GM23338 (cell line): ENCODE measurements at places on chromosomes 6 and 20.

- DNase-seq = no peak
Measured at GRCh38 chr6:108806171-108806570, 42.1 kb upstream of the ARMC2 start.

DNA sequence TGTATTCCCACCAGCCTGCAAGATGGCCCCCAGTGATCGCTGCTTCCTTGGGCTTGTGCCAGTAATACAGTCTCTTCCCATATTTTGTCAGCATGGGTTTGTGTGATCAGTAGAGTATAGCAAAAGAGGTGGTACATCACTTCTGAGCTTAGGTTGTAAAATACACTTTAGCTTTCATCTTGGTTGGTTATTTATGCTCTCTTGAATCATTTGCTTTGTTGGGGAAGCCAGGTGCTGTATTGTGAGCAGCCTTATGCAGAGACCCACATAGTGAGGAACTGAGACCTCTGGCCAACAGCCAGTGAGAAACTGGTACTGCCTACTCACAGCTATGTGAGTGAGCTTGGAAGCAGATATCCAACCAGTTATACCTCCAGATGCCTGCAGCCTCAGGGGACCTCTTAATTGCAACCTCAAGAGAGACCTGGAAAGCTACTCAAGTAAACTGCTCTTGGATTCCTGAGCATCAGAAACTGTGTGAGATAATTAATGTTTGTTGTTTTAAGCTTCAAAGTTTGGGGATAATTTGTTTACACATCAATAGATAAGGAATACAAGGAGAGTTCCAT lies 229.3 kb downstream of the FARS2 start:
- DNase-seq = no peak

- no peak for DNase-seq
Measured at GRCh38 chr6:109808837-109809236, 117.7 kb downstream of the FIG4 start.

GRCh38 chr6:74768120-74768519 lies 437.7 kb downstream of the COL12A1 start:
- no peak for DNase-seq

DNA sequence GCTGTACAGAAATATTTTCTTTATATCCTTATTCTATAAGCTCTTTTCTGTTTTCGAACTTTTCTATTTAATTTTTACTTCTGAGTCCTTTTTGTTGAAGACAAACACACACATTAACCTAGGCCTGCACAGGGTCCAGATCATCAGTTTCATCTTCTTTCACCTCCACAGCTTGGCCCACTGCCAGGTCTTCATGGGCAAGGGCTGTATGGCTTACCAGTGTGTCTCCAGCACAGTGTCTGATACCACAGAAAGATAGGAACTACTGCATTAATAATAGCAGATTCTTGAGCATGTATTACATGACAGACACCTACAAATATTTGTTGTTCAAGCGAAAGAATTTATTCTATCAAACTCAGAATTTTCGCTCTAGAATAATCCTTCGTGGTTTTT lies 24.4 kb downstream of the QKI start:
- DNase-seq = no peak

DNA sequence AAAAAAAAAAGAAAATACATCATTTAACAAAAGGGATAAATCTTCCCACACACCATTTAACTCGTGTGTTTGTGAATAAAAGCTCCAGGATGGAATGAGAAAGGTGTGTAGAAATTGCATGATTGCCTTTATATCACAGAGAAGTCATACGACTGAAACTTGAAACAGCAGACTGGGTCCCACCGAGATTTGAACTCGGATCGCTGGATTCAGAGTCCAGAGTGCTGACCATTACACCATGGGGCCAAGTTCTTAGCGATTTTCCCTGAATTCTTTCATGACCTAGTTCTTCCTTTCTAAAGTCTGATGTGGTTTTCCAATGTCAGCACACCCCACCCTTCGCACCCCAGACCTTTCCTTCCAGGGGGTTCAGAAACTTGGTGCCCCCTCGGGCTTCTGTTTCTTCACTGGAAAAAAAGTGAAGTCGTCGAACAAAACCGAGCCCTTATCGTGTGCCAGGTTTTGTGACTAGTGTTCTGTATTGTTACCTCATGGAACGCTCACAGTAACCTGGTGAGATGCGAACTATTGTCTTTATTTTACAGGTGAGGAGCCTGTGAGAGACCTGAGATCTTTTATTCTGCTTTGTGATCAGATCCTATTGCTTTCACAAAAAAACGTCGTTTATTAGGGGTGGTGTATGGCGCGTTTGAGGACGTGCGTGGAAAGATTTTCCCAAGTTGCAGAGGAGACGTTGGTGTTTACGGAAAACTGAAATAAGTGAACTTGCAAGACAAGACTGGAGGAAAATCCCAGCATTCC lies 120.8 kb downstream of the OR2B2 start:
- peak; percentile 82 for DNase-seq

GRCh38 chr6:105675715-105676397 lies 273.0 kb upstream of the PREP start:
- DNase-seq = no peak

GRCh38 chr6:38283734-38284362 lies 355.9 kb downstream of the BTBD9 start:
- no peak for DNase-seq

GRCh38 chr6:86526238-86526637 lies 411.1 kb upstream of the HTR1E start:
- no peak for DNase-seq

DNA sequence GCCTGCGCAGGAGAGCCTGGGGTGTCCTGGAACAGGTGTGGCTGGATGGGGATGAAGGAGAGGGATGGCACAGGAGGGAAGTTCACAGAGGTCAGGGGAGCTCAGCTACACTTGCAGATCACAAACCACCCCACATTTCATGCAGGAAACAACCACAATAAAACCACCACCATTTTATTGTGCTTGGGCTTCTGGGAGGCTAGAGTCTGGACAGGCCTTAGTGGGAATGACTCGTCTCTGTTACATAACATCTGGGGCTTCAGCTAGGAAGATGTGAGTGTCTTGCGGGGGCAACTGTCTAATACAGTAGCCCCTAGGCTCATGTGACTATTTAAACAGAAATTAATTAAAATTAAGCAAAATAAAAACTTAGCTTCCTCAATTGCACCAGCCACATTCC lies 33.4 kb downstream of the SNX5 start:
- no peak for DNase-seq

DNA sequence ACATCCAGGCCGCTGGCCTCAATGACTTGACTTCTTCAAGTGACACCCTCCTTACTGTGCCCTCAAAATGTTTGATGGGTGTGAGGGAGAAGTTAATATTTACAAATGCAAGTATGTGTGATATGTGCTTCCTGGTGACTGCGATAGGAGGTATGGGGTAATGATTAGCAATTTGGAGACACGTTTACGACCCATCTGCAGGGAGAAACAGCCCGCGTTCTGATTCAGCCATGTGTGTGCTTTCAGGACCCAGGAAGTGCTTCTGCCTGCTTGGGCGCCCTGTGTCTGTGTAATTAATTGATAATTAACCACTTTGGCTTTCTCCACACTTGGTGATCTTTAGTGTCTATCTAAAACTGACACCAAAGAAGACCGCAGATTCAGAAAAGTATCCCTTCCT lies 25.0 kb downstream of the SIRPA start:
- DNase-seq = no peak

- DNase-seq = no peak
Measured at GRCh38 chr6:75386050-75386770, 101.6 kb upstream of the TMEM30A start.

- DNase-seq = peak; percentile 82
Measured at GRCh38 chr6:41427642-41428335, 92.4 kb downstream of the NCR2 start.

GRCh38 chr20:33918662-33919061 lies 75.0 kb upstream of the RALY start:
- no peak for DNase-seq

DNA sequence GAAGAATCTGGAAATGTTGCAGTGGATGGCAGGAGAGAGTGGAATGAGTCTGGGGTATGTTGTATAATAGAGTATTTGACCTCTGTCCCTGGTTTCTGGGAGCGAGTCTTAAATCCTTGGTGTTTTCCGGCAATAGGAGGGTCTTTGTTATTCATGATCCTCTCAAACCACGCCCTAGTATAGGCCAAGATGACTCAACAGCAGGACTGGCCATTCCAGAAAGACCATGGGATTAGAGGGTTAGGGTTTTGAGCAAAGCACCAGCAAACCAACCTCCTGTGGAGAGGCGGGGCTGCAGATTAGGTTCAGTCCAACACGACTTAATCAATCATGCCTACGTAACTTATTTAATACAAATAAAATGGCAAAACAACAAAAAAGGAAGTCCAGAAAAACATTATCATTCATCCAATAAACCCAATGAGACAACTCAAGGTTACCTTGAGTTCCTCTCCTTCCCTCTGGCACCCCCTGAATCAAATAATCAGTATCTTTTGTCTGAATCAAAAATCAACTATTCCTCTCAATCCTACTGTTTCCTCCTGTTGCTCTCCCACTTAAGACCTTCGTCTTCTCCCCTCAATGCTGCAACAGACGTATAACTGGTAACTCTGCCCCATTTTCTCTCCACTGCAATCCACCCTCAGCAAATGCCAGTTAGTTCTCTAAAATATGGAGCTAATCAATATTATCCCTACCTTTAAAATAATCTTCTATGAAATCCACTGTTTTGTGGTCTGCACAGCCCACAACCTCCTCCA lies 15.5 kb downstream of the HUS1B start:
- peak; percentile 59 for DNase-seq

DNA sequence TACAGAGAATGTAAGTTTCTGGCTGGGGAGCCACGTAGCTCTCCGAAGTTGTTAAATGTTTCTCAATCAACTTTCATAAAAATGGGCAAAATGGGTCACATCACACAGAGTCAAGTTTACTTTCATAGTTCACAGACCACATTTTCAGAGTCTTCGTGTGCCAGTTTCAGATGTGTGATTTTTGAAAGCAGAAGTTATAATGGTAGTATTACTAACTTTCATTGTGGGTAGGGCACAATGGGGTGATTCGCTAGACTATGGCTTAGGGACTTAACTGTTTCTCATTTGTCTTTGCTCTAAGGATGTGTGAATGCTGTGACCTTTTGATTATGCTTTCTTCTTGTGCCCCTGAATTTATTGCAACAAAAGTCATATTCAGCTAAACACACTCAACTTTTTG lies 109.0 kb upstream of the SUPT3H start:
- no peak for DNase-seq

GRCh38 chr6:9126878-9127560 lies 691.7 kb upstream of the SLC35B3 start:
- no peak for DNase-seq

DNA sequence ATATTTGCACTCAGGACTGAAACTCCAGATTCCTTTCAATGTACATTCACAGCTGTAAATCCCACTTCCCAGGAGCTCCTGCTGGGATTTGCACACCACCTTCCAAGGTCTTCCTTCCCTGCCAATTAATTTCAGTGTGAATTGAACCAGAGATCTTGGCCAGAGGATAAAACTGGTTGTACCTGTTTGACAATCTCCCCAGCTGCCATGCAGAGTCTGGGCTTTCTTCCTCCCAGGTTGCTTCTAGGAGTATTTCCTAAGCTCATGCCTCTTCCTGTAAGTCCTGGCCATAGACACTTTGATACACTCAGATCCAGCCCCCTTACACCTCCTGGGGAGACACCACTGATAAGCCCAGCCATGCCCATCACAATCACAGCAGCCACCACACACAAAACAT lies 15.6 kb downstream of the MAFB start:
- DNase-seq = peak; percentile 24

GRCh38 chr6:12280458-12280857 lies 9.7 kb upstream of the EDN1 start:
- DNase-seq = no peak

GRCh38 chr6:57135885-57136284 lies 36.2 kb upstream of the BAG2 start:
- DNase-seq = no peak

DNA sequence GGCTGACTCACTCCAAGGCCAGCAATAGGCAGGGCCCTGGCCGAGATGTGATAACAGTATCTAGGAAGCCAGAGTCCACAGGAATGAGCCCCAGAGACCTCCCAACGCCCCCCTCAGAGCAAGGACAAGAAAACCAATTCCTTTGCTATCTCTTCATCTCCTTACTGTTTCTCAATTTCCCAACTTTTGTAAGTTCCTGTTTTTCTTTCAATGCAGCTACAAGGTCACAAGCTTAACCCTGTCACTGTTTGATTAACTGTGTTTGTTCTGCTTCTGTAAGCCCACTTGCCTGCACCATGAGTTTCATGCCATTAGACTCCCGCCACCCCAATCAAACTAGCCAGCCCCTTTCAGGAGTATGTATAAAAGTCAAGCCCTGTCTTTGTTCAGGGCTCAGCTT lies 3.5 kb downstream of the FKBP1C start:
- no peak for DNase-seq

DNA sequence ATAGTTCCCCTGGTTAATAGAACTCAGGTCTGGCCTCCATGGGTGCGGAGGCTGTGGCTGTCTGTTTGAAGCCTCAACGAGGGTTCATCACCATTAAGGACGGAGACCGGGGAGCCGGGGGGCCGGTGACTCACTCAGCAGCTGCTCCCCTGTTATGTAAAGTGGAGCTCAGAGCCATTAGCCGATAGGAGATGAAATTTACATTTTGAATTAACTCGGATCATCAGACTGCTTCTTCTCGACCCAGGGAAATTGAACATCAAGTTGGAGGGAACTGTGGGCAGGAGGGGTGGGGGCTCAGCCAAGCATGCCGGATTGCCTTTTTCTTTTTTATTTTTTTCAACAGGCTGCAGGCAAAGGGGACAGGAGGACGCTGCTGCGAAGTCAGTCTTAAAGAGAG lies 12.3 kb downstream of the PCK1 start:
- DNase-seq = peak; percentile 29

GRCh38 chr6:7615611-7616383 lies 25.8 kb downstream of the SNRNP48 start:
- DNase-seq = peak; percentile 80

DNA sequence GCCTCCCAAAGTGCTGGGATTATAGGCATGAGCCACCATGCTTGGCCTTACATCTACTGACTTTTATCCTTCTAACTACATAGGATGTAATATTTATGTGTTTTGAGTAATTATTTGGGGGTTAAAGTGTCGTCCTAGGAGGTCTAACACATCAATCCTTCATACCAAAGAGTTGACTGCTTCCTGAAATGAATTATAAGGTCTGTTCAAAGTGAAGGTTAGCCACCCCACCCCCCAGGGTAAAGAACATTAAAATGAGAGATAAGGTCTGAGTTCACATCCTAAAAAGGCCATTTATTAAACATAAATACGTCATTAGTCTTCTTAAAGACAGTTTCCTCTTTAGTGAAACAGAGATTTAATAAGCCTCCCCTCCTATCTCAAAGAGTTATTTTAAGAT lies 33.8 kb downstream of the TNFAIP3 start:
- no peak for DNase-seq

- DNase-seq = no peak
Measured at GRCh38 chr6:43671801-43672690, 15.5 kb downstream of the MRPS18A start.

- DNase-seq = no peak
Measured at GRCh38 chr6:31749301-31750036, 9.7 kb downstream of the MSH5 start.

- DNase-seq = no peak
Measured at GRCh38 chr6:46072866-46073265, 56.9 kb upstream of the ENPP4 start.

GRCh38 chr6:35177157-35177556 lies 36.0 kb upstream of the TCP11 start:
- no peak for DNase-seq

- DNase-seq = peak; percentile 49
Measured at GRCh38 chr6:20117474-20117873, 94.8 kb downstream of the MBOAT1 start.

- peak; percentile 7 for DNase-seq
Measured at GRCh38 chr6:102853249-102853955, 1459.9 kb downstream of the GRIK2 start.

- no peak for DNase-seq
Measured at GRCh38 chr6:72081871-72082270, 195.5 kb downstream of the RIMS1 start.

GRCh38 chr6:85135376-85136094 lies 314.3 kb upstream of the NT5E start:
- DNase-seq = no peak
